ENCODE measurements at places on chromosomes 2 and 18.

- DNase-seq = no peak
Measured at GRCh38 chr2:111938392-111938791, 40.0 kb downstream of the MERTK start.

- no peak for DNase-seq
Measured at GRCh38 chr2:200847939-200848338, 16.5 kb downstream of the CLK1 start.

- DNase-seq = no peak
Measured at GRCh38 chr2:202705446-202706020, 70.8 kb downstream of the FAM117B start.

DNA sequence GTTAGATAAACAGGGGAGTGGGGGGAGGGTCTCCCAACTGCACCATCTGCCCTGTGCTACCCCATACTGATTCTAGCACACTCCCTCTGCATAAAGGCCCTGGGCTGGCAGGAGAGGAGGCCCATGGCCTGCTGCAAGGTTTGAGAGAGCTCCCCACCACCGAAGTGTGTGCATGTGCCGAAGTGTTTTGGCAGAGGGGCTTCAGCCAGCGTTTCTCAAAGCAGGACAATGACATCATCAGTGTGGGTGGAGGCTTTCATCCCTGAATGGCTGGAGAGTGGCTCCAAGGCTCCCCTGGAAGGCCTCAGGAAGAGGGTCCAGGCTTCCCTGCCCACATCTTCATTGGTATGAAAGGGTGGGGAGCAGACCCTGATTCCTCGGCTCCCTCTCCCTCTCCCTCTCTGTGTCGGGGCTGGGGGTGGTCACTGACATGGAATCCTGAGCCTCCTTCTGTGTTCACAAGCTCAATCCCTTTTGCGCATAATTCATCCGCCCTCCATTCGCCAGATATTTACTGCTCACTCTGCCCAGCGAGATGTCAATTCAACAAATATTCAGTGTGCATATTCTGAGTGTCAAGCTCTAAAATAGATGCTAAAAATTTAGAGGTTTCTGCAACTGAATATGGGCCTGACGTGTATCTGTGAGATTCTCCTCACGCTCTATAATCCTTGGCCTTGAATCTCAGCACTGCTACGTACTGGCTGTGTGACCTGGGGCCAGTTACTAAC is 122.1 kb downstream of the CELF4 start:
- DNase-seq = no peak

- no peak for DNase-seq
Measured at GRCh38 chr18:23890589-23890988, 124.0 kb upstream of the TTC39C start.

DNA sequence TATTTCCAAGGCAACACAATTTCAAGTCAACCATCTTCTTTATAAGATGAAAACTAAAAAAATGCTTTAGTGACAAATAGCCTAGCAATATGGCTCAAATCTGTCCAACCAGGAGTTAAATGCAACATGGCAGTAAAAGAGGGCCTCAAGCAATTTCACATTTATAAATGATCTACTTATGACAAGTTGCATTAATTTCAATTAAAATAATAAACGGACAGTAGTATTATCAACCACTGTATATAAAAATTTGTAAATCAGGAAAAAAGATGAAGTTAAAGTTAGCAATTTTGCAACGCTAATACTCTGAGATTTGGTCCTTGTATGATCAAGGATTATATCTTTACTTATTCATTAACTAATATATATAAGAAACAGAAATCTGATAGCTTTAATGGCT is 19.3 kb downstream of the CCDC88A start:
- no peak for DNase-seq

DNA sequence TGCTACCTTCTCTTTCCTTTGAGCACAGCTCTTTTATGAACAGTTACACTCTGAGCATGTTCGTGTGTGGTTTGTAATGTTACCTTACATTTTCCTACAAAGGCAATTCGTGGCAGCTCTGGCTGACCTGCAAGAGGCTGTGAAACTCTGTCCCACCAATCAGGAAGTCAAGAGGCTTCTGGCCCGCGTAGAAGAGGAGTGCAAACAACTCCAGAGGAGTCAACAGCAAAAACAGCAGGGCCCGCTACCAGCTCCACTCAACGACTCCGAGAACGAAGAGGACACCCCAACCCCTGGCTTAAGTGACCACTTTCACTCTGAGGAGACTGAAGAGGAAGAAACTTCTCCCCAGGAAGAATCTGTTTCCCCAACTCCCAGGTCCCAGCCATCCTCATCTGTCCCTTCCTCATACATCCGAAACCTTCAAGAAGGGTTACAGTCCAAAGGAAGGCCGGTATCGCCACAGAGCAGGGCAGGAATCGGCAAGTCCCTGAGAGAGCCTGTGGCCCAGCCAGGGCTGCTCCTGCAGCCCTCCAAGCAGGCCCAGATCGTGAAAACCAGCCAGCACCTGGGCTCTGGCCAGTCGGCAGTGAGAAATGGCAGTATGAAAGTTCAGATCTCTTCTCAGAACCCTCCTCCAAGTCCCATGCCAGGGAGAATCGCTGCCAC is 56.9 kb downstream of the WDSUB1 start:
- no peak for DNase-seq

DNA sequence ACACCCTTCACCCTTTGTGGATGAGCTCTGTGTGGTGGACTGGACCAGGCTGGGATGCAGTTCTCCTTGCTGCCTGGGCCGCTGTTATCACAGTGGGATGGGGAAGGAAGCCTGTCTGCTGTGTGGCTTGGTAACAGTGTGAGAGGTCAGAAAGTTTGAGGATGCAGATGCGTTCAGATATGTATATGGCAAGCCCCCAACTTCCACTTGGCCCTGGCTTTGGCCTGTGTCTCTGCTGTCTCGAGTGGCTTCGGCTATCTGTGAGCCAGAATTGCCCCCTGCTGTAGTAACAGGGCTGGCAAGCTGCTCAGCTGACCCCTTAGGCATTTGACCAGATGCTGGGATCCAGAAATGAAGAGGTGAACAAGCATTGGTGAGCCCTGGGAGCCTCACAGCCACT is 106.8 kb downstream of the WDSUB1 start:
- DNase-seq = no peak

- DNase-seq = no peak
Measured at GRCh38 chr2:16281451-16282335, 341.3 kb downstream of the MYCN start.

DNA sequence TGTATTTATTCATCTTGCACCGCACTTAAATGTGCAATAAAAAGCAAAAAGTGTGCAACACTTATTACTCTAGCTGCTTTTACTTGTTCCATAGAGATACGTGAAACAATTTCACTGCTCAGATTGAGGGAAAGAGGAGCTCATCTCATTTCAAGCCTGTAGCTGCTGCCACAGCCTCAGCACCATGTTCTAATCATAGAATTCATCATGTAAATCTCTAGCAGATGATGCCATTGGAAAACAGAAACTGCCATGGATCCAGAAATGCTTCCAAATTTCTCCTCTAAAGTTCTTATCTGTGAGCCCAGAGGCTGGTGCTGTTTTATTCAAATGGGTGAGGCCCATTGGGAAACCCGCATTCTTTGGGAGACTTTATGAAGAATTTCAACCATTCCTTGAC is 2.0 kb downstream of the CDC42EP3 start:
- no peak for DNase-seq

DNA sequence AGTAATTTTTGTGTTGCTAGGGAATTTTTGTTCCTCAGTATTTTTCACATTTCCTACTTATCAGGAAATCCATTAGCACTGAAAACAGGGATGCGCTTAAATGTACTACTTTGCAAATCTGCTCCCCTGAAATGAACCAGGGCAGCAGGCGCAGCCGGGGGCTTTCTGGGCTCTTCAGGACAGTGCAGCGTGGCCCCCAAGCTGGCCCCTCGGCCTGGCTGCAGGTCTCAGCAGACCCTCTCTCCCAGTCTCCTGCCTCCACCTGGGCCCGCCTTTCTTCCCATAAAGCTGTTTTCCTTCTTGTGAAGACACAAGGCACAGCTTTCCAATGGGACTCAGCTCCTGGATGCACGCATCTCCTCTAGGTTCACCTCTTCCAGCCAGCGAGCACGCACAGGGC is 35.3 kb downstream of the EIPR1 start:
- DNase-seq = no peak

DNA sequence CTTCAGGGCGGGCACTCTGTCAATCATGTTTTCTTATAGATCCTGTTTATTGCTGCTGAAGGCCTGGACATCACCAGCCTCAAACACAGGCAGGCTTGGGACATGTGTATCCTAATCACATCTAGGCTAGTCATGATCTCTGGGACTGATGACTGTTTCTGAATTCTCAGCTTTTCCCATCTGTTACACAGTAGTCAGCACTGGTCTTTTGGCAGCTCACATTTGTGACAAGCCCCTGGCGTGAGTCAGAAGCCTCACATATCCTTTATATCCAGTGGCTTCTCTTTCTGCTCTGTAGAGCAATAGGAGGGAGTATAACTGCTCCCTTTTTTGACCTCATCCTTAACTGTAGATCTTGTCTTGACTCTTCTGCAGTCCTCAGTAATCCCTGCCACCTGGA is 4.5 kb downstream of the SEMA4F start:
- no peak for DNase-seq

DNA sequence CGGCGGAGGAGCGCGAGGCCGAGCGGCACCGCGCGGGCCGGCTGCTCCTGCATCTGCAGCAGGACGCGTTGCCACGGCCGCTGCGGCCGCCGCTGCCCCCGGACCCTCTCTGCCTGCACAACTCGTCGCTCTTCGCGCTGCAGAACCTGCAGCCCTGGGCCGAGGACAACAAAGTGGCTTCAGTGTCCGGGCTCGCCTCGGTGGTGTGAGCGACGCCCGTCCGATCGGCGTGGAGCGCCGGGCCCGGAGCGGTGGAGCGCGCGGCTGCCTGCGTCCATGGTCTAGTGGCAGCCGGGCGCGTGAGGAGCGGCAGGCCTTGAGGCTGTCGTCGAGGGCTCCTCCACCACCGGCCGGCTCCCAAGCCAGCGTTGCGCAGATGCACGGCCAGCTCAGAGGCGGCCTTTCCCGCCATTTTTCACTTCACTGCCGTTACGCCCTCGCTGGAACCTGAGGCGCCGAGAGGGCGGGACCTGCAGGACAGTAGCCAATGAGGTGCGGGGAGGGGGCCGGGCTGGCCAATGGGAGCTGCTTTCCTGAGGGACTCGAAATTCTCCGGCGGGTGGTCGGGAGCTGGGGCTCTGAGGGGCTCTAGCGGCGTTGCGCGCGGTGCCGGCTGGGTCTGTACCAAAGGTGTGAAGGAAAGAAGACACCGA is 1.9 kb downstream of the TLX2 start:
- DNase-seq = peak; percentile 71

GRCh38 chr2:8394569-8395359 is 287.1 kb upstream of the ID2 start:
- no peak for DNase-seq

GRCh38 chr18:5142859-5143258 is 54.2 kb downstream of the AKAIN1 start:
- no peak for DNase-seq

DNA sequence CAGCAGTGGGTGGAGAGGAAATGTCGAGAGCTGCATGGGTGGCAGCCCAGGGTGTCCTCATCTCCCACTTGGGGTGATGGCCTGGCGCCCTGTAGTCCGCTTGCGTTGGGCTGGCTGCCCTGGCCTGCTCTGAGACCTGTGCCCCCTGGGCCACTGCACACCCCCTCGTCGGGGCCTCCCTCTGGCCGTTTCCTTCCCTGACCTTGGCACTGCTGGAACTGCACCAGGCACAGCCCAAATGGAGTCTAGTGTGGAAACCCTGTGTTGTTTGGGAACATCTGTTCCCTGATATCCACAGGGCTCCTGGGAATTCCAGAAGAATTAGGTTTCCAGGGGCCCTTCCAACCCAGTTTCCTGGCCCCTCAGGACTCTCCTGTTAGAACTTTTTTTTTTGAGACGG is 13.9 kb downstream of the EFHD1 start:
- no peak for DNase-seq

GRCh38 chr2:164447660-164448059 is 173.6 kb downstream of the GRB14 start:
- no peak for DNase-seq

DNA sequence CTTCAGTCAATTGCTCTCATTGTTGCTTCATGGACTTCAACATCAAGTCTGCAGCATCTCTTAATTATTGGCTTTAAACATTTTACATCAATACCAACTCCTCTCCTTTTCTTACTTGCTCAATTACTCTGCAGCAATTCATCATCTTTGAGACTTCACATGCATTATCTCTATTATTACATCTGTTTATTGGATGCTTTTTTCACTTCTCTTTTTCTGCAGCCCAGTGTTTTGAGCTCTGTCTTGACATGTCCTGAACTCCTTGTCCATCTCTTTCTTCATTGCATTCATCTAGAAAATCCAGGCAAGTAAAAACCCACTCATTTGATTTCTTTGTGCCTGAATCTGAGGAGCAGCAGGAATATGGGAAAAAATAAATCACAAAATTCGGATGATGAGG is 647.9 kb downstream of the PLCL1 start:
- no peak for DNase-seq

DNA sequence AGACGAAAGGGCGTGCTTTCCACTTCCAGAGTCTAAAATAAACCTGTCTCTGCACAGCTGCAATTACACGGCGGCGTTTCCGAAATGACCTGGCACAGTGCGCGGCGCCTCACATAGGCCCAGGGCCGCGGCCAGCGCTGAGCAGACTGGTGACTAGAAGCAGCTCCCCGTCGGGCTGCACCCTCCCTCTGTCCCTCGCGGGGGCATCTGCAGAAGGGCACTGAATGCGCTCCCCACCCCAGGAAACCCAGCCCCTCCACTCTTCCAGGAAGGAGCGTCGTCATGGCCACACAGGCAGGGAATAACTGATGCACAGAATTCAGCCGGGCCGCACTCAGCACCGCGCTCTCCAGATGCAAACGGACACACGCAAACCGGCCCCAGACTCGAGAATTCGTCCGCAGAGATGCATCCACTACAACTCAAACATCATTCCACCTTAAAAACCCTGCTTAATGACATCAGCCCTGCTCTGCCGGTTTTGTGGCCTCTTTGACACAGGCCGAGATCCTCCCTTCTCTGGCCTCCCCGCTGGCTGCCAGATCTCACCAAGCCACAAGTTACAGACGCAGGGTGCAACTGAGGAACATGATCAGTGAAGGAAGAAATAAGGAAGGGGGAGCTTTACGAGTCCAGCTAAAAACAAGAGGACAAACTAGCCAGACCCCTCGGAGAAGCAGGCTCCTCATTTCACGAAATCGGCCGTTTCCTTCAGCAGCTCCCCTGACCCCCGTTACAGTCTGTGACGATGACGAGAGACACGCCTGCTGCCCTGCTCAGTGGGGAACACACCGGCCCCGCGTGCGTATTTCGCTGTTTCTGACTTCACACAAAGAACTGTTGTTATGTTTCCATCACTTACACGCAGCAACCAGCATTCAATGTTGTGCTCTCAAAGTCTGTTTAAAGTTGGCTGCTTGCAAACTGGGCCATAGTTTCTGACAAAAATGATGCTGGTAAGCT is 40.2 kb downstream of the MBP start:
- no peak for DNase-seq

GRCh38 chr18:23730857-23731256 is 41.6 kb downstream of the LAMA3 start:
- DNase-seq = no peak

Data from stimulated activated CD4-positive, alpha-beta T cell treated with anti-CD3 and anti-CD28 coated beads, TNF-alpha, amount 100 ng/mL, for 48 hours (primary cell).